ENCODE measurements at places on chromosomes 3 and 15.

DNA sequence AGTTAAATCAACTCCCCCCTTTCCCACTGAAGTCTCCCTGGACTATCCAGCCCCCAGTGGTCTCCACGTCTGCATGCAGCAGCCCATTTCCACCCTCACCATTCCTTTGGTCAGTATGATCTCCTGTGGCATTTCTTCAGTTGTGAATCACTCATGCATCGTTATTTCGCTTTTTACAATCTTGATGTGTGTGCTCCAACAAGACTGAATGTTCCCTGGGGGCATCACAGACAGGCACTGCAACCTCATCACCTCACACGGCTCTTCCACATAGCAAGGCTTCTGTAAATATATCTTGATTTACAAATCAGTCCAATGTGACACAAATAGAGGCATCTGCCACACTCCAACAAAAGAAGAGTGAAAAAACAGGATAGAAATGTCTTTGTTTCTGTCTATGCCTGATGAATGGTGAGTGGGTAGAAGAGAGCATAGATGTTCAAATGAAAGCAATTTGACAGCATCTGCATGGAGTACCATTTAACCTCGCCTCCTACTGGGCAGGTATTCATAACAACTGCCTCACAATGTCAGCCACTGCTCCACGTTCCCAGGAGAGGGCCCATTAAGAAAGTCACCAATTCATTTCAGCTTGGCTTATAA, 5.2 kb downstream of the HEG1 start:
- DNase-seq, result no peak

GRCh38 chr15:55195996-55196395, 745 bp downstream of the RSL24D1 start:
- no peak for DNase-seq

GRCh38 chr3:69997631-69998307, 1.8 kb upstream of the SAMMSON start:
- DNase-seq, result no peak

GRCh38 chr3:190301591-190301990, 20.7 kb downstream of the CLDN1 start:
- DNase-seq, result no peak

- no peak for DNase-seq
Observed at GRCh38 chr3:66350601-66351000, 129.8 kb downstream of the SLC25A26 start.

- peak; percentile 47 for DNase-seq
Observed at GRCh38 chr3:38084334-38085310, 45.6 kb downstream of the DLEC1 start.

- peak; percentile 55 for DNase-seq
Observed at GRCh38 chr15:90266061-90266431, 574 bp downstream of the NGRN start.

GRCh38 chr15:86229936-86230335, 150.3 kb downstream of the AGBL1 start:
- DNase-seq, result no peak

- DNase-seq, result no peak
Observed at GRCh38 chr3:108755686-108756085, 1.5 kb downstream of the RETNLB start.

DNA sequence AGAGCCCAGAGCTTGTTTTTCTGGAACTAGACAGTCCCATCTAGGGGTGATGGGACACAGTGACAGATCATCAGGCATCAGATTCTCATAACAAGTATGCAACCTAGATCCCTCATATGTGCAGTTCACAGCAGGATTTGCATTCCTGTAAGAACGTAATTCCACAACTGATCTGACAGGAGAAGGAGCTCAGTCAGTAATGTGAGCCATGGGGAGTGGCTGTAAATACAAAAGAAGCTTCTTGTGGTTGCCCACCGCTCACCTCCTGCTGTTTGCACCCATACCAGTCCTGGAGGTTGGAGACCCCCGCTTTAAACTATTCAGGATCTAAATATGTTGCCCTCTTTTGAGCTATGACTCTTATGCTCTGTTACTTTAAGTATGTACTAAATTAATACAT, 167.3 kb downstream of the ALCAM start:
- no peak for DNase-seq

DNA sequence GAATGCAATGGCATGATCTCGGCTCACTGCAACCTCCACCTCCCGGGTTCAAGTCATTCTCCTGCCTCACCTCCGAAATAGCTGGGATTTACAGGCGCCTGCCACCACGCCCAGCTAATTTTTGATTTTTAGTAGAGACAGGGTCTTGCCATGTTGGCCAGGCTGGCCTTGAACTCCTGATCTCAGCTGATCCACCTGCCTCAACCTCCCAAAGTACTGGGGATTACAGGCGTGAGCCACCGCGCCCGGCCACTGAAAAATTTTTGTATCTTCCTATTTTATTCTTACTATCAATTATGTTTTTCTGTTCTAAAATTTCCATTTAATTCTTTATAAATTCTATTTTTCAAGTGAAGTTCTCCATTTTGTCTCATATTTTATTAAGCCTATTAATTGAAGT, 730.4 kb downstream of the EDEM1 start:
- DNase-seq, result no peak

DNA sequence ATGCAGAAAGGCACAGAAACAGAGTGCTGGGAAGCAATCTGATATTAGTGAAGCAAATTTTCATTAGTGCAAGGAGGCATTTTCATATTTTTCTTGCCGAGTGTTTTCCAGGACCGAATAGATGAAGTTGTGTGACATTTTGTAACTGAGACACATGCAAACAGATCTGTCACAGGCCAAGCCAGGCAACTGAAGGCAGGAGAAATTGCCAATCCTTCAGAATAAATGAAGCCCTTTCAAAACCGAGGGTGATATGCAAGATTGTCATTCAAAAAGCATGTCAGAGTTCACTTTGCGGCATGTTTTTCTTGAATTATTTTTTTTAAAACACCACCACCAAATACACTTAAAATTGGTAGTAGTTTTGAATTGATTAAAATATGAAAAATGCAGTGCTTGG, 6.2 kb downstream of the LMOD3 start:
- DNase-seq, result no peak

DNA sequence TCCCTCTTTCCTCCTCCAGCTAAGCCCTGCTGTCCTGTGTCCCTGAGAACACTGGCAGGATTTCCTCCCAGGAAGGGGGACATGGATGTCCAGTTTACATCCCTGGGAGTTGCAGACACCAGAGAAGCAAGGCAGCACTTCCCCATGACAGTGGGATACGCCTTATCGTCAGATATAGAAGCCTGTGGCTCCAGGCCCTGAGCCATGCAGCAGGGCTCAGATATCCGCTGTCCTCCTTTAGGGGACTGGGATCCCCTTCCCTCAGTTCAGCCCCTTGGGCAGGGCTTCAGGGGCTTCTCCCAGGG, 16.4 kb downstream of the CORO2B start:
- DNase-seq, result no peak

GRCh38 chr15:66236806-66237375, 16.7 kb downstream of the MEGF11 start:
- DNase-seq, result no peak

GRCh38 chr3:65928110-65928509, 110.6 kb downstream of the MAGI1 start:
- no peak for DNase-seq

GRCh38 chr15:56813995-56814394, 80.7 kb upstream of the ZNF280D start:
- no peak for DNase-seq

DNA sequence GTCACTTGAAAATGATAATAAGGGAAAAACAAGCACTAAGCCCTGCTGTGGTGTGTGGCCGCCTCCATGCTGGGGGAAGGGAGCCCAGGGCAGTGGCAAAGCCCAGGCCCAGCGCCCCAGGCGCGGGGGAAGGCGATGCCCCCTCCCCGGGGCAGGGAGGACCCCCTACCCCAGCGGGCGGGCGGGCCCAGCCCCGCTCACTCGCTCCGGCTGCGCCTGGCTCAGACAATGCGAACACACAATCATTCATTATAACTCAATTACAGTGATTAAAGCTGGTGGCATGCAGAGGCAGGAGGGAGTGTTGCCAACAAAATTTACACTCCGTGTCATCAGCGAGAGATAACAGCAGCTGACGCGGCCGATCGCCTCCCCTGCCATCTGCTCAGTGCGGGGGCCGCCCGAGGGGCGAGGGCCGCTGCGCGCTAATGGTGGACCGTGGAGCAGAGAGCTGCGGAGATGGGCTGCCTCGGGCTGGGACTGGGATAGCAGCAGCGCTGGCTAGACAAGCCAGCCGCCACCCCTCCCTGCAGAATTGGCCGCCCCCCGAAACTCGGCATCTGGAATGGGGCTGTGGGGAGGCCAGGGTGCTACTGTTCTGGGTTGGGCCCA, 64.1 kb downstream of the TLE3 start:
- DNase-seq, result peak; percentile 91

DNA sequence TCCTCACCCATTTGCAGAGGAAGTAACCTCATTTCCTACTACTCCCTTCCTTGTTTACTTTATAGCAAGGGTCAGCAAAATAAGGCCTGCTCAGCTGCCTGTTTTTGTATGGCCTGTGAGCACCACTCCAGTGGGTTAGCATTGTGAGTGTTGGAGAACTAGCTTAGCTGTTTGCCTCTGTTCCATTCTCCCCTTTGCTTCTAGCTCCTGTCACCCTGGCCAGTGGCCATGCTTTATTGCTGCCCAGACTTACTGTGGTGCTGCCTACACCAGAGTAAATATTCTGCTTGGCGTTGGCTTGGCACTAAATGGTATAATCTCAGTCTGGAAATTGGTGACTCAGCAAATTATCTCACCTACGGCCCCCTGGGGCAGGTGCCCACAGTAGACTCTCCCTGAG, 8.8 kb downstream of the PDCD6IP start:
- DNase-seq, result no peak

DNA sequence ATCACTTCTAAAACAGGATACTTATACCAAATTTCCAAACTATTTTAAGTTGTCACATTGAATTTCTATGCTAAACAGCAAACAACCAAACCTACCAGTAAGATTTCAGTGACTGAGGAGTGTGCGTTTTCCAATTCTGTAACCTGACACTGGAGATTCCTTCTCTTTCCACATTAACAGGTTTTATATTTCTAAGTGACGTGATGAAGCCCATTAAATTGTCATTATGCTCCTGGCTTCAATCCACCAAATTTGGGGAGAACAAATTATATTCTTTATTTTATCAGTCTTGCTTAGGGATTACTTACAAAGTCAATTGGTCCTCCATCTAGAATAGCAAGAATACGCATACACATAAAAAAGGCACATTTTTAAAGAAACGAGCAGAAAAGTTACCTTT, 764.8 kb upstream of the NR2F2 start:
- DNase-seq, result no peak

All from D341Med (cell line).